ENCODE measurements at places on chromosomes 2 and 18.

DNA sequence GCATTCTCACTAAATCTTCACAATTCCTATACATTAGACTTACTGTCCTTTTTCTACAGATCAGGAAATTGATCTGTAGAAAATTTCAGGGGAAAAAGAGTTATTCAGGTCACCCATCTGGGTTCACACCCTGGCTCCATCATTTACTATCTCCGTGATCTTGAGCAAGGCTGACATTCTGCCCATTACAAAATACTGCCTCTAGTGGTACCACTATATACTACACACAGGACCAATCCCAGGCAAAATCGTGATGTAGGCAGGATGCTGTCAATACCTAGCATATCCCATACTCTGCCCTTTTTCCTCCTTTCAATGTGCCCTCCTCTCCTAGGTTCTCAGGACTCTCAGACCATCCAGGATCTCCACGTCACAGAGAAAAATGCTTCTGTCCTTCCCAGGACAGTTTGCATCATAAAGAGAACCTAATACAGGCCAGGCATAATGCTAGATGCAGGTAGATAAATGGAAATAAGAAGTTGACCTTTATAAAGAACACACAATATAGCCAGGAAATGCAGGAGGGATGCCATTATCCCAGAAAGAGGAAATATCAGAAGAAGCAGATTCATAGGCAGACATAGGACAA, 101.9 kb downstream of the CDH20 start:
- DNase-seq: no peak

DNA sequence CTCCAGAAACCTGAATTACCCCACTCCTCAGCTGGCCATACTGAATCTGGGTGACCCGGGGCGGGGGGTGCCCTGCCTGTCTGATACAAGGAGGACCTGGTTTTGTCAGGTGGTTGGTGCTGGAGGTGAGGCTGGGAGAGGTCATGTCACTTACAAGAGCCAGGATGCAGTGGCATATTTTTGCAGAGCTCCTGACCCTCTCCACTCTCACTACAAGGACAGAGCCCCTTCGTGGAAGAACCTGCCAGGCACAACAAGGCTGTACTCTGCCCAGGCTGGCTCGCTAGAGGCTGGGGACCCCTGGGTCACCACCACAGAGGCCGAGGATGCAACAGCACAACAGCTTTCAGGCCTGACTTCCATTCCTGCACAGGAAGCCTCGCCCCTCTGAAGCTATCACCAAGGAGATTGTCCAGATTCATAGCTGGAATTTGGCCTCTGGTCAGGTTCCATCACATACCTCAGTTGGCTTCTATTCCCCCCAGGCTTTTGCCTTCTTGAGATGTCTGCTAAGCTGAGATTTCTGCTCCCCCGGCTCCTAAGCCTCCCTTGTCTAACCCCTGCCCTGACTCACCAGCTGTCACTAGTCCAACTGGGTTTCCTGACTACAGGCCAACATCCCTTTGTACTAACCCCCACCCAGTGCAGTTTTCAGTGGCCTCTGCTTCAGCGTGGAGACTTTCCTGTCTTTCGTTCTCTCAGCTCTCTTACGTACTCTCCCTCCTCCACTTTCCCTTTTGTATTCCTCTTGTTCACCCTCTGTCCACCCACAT, 132.5 kb upstream of the EPAS1 start:
- DNase-seq: no peak

DNA sequence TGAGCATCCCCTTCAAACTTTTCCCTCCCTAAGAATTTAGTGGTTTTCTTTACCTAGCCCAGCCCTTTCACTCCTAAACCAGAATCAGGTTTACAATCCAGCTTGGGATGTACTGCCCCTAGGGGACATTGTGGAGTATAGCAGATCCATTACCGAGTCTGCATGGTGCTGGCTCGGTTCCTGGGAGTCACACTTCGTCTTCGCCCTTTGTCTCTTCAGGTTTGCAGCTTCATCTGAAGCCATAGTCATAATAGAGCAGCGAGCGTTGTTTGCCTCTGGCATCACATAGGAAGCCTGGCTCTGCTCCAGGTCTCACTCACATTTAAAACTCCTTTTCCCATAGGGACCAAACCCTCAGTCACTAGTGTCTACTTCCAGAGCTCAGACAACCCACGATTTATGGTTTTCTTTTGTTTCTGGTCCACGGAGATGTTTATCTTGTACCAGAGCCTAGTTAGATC, 16.8 kb upstream of the LYPD6 start:
- DNase-seq: no peak

DNA sequence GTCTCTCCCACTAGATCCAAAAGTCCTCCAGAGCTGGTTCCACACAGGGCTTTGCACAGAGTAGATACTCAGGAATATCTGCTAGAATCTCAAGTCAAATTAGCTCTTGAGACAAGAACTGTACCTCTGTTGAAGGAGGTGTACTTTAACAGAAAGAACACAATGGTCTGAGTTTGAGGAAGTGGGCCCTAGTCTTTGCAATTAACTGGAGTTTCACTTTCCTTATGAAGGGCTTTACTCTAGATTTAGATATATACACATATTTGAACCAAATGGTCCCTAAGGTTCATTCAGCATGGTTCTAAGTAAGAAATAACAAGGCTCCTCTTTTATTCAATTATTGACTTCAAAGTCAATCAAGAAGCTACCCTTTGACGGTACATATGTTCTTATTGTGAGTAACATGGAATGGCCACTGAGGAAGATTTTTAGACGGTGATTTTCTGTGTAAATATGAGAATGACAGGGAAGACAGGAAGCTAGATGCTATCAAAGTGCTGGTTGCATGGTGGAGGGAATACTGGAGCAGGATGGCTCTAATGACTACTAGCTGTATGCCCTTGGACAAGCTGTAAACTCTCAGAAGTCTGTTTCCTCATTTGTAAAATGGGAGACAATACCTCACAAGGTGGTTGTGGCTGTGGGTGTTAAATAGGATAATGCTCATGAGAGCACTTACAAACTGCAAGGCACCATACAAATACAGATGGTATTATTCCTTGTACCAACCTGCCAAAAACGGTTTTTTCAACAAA, 73.5 kb upstream of the SERTAD2 start:
- no peak for DNase-seq

DNA sequence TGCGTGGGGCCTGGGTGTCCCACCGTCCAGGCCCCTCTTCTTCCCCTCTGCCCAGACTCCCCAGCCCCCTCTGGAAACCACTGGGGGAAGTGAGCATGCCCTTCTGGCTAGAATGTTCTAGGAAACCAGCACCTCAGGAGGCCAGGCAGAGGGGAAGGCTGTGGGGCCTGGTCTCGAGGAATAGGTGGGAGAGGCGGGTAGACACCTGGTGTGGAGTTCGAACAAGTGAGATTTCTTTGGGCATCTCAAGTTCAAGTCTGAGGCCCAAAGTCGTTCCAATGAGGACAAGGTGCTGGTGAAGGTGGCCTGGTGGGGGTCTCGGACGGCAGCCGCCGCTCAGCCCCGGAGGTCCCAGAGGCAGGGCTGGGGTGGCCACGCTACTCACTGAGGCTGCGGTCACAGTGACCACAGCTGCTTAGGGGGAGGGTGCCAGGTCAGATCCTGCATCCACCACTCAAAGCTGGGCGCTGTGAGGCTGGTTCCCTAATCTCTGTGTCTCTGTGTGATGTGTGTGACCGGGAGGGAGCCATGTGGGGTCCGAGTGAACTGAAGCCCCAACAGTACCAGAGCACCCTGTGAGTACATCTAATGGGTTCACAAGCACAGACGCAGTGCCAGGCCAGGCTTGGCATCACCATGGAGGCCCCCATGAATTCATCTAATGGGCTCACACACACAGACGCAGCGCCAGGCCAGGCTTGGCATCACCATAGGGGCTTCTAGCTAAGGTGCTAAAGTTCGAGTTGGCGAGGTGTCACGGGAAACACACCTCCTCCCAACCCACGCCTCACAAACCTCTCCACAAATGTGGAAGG, 26.5 kb upstream of the PXDN start:
- DNase-seq: no peak

- no peak for DNase-seq
These were observed 71.9 kb downstream of the VWC2L start for GRCh38 chr2:214482728-214483127.

- no peak for DNase-seq
These were observed 313.0 kb downstream of the CDH2 start for GRCh38 chr18:27863780-27864430.

GRCh38 chr2:104163611-104164130, 690.2 kb upstream of the POU3F3 start:
- DNase-seq: no peak
